ENCODE measurements at places on chromosomes 4 and X.

GRCh38 chr4:136343340-136343739, 1189.0 kb downstream of the PCDH18 start:
- DNase-seq: no peak

GRCh38 chr4:102449751-102450352, 51.3 kb upstream of the NFKB1 start:
- DNase-seq: peak; percentile 9

DNA sequence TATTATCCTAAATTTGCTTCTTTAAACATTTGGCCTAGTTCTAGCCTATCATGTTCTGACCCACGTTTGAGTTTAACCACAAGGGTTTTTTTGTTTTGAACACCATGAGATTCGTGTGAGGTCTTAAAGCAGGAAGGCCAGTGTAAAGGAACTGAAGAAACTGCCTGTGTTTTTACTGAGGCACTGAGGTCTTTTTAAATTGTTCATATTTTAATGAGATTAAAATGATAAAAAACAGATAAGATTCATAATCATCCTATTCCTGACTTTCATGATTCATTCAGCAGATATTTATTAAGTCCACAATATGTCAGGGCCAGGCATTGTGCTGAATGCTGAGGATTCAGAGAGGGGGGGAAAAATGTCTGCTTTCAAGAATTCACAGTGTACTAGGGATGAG, 3.2 kb downstream of the RPS6KA3 start:
- no peak for DNase-seq

- no peak for DNase-seq
Observed at GRCh38 chrX:78527263-78527662, 131.9 kb downstream of the RTL3 start.

- no peak for DNase-seq
Observed at GRCh38 chr4:38279650-38280322, 319.6 kb downstream of the PTTG2 start.

DNA sequence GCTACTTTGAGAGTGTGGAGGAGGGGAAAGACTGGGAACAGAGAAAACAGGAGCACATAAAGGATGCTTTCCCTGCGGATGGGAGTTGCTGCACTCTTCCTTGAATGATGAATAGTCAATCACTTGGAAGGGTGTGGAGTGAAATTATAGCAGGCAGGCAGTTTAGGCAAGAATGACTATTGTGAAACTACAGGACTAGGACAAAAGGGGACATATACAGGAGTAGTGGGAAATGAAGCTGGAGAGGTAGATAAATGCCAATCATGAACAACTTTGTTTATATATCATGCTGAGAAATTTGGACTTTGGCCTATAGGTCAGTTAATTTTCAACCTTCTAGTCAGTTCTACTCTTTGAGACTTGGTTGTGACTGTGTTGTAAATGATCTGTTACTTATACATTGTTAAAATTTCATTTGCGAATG, 76.9 kb downstream of the PAQR3 start:
- no peak for DNase-seq

DNA sequence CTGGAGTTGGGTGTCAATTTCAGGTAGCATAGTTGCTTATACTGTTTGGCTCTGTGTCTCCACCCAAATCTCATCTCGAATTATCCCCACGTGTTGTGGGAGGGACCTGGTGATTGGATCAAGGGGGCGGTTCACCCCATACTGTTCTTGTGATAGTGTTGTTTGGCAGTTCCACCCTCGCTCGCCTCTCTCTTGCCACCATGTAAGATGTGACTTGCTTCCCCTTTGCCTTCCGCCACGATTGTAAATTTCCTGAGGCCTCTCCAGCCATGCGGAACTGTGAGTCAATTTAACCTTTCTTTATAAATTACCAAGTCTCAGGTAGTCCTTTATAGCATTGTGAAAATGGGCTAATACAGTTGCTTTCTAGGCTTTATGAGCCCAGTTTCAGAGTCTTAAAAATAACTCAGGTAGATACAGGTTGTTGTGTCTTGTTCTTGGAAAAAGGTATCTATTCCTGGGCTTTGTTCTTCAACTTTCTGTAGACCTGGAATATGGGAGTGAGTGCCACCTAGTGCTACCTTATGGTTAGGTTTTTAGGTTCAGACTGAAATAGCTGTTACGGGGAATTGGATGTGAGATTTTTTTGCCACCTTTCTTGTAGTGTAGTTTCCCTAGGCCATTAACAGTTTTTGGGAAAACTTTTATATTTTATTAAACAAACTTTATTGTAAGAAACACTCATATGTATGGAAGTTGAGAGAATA, 15.6 kb downstream of the PGK1 start:
- no peak for DNase-seq
